ENCODE measurements at places on chromosomes 13 and 19.
A peak's percentile ranks its signal among the peaks of the same experiment; 100 is the strongest.

GRCh38 chr19:31092274-31092673, 257.0 kb downstream of the TSHZ3 start:
- no peak for DNase-seq

GRCh38 chr13:88862095-88862620, 1191.0 kb downstream of the SLITRK5 start:
- DNase-seq, result no peak

- DNase-seq, result no peak
These were observed 119.0 kb downstream of the MYCBP2 start for GRCh38 chr13:77207943-77208342.

DNA sequence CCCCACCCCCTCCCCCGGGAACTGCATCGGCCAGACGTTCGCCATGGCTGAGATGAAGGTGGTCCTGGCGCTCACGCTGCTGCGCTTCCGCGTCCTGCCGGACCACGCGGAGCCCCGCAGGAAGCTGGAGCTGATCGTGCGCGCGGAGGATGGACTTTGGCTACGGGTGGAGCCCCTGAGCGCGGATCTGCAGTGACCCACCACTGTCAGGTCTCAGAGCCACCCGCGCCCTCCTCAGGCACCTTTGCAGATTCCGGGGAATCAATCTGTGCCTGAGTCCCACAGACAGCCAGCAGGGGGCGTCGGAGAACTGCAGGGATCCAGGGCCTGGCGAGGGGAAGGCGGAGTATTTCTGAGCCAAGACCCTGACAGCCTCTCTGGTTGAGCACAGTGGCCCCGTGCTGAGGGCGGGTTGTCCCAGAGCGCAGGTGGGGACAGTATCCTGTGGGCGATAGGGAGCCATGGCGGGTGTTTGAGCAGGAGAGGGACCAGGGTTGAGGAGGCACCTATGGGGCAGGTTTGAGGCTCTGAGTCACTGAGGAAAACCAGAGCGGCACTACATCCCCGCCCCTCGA, 30.4 kb upstream of the CYP4F8 start:
- DNase-seq, result peak; percentile 37

DNA sequence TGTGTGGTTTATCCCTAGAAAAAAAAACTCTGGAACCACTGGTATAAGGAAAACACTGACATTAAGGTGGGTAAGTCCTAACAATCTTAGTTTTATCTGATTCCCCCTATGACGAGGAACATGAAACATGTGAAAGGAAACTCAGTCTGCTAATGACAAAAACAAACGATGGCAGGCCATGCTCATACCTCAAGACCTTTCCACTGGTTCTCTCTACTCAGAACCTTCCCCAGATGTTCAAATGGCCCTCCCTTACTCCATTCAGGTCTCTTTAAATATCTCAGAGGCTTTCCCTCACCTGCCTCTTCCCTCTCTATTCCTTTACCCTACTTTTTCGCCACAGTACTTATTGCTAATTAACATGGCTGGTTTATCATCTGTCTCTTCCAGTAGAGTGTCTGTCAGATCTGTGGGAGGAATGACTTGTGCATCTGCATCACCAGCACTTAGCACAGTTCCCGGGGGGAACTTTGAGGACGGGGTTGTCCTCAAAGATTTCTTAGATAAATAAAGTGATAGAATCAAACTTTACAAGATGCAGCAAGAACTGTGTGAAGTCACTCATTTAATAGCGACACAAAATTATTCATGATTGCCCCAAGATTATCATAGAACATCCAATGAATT, 1.5 kb downstream of the TUBGCP3 start:
- no peak for DNase-seq

DNA sequence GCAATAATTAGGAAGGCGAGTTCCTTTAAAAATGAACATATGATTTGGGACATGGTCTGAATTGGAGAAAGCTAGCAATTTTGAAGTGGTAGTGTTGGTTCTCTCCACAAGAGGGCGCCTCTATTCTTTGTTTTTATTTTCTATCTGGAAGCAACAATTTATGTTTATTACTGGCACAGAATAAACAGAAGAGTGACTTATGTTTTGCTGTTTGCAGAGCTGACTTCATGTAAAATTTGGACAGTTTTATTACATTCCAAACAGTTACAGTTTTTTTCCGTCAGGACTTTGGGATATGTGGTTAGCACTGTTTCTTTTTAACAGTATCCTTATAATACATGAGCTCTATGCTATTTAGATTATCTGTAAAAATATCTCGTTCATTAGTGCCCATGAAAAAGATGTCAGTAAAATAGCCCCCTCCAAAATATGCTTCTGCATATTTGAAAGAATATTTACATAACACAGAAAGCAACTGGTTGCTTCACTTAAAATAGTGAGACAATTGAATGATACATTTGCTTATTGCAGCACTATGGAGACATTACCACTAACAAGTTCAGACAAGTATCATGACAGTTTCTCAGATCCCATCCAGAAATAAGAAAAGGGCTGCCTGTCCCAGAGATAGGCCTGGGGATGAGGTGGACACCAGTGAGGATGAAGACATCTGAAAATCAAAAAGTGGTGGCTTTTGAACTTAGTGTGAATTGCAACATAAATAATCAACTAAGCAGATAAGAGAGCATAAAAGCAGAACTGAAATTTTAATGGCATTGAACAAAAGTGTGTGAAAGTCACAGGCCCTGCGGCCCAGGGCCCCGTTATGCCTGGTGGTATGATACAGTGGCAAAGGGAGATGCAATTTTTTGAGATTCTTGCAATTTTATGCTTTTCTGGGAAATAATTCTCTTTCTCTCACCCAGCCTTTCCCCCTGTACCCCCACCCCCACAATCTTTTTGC, 32.3 kb upstream of the FGF9 start:
- DNase-seq, result no peak

DNA sequence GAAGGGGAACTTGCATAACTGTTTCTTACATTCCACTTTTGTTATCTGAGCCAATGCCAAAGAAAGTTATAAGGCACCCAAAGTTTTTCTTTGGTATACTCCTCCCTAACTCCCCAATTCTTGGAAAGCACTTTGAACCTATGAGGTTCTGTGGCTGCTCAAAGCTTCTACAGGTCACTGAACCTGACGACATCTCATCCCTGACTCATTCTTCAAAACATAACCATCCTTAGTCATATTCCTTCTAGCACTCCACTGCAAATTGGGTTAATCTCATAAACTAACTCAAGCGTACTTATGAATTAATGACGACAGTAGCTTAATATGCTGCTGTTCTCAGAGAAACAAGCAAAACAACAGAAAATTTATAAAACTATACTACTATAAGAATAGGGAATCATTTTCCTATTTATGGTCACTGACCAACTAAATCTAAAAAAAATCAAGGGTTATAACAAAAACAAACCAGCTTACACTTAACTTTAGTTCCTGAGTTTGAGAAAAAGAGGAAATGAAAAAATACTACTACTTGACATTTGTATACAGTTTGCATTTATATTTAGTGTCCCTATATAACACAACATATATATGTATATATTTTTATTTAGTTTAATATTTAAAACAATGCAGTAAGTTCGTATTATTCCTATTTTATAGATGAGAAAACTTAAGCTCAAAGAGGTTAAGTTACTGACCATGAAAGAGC, 69.1 kb downstream of the CAB39L start:
- DNase-seq, result no peak

DNA sequence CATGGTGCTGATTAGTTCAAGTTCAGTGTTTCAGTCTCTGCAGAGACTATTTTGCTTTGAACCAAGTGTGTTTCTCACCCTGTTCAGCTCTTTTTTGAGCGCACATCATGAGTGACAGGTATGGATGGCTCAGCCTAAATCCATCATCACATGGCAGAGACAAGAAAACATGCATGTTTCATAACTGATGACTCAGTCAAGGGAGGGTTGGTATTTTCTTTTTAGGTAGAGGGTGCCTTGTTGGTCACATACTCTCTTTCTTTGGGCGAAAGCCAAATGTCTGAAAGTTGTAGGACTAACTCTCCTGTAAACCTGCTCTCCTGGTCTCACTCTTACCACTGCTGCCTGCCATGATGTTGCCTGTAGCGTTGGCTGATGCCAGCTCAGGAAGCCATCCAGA, 48.1 kb upstream of the RAP2A start:
- no peak for DNase-seq

DNA sequence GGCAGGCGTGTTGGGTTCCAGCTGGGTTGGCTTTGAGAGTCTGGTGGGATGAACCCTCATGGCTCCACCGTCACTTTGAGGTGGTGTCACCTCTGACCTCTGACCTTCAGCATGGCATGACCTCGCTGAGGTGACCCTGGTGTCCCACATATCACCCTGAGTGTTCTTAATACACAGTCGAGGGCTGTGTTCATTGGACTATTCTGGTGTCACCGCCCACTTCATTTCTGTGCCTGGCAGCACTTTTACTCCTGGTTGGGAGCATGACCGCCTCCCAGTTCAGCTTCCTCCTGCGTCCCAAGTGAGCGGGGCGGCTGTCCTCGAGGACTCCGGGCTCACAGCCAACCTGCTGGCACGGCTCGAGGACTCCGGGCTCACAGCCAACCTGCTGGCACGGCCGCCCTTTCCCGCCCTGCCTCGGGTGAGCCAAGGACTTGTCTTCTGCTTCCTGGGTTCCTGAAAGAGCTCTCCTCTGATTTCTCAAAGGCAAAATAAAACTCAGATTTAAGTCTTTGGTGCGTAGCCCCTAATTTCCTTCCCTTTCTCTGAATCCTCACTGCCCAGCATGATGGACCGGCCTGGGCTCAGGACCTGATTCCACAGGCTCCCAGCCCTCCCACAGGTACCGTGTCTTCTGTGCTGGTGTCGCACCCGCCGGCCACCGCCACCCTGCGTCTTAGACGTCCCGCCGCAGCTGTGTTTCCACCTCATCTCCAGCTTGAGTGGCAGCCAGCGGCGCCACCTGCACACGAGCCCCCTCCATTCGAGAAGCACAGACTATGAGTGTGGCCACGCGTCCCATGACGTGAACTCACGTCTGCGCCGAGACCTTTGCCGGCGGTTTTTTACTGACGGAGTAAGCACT, 10.4 kb downstream of the ATP4B start:
- no peak for DNase-seq

DNA sequence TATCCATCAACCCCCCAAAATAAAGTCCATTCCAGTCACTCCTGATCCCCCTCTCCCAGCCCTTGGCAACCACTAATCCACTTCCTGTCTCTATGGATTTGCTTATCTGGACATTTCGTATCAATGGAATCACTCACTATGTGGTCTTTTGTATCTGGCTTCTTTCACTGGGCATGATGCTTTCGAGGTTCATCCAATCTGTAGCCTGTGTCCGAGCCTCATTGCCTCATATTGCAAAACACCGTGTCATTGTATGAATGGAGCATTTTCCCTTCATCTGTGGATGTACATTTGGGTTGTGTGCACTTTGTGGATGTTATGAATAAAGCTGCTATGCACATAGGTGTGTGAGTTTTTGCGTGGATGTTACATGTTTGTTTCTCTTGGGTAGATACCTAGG, 1.4 kb upstream of the FZR1 start:
- no peak for DNase-seq

DNA sequence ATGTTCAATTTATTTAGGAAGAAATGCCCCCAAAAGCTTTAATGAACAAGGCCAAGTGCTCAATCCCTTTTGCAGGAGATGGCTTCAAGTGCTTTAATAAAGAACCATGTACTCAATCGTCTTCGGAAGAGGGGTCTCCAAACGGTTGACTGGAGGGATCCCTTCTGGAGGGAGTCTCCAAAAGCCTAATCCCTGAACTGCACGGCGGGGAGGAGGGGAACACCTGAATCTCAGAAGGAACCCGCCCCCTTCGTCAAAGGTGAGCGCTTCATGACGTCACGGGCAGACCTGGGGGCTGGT, 505 bp downstream of the PAF1 start:
- no peak for DNase-seq

- no peak for DNase-seq
These were observed 235.4 kb upstream of the MAB21L1 start for GRCh38 chr13:35711909-35712308.

DNA sequence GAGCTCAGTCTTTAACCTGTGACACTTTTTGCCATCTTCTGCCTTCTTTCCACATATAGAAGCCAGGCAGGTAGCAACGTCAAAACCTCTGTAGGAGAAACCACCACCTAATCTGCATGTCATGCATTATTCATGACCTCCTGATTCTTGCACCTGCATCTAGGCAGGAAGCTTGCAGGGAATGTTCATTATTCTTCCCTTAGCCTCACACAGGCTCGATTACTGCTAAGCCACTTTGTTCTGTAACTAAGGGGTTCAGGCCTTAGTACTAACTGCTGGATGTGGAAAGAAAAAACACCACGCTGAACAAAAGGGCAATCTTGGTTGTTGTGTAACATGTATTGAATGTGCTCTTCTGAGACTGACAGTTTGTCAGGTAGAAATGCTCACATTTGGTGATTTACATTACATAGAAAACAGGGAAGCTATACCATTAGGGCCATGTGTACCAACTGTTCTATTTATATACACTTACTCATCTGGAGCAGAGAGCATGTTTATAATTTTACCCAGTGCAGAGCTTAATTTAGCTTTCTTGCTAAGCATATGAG, 366.9 kb downstream of the KLF12 start:
- no peak for DNase-seq

GRCh38 chr19:27971071-27971470, 1241.9 kb downstream of the UQCRFS1 start:
- no peak for DNase-seq

DNA sequence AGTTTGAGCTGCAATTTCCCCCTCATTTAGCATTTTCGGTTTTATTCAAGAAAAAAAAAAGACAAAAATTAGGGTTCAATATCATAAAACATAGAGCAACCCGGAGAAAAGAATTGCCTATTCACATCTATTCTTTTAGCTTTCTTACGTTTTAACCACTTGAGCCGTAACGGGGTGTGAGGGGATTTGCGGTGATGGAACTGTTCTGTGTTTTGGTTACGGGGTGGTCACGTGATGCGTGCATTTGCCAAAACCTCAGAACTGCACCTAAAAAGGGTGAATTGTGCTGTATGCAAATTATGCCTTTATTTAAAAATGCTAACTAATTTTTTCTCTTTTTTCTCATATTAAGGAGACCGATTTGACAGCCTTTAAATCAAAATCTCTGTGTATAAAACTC, 22.1 kb downstream of the CLEC11A start:
- DNase-seq, result no peak

DNA sequence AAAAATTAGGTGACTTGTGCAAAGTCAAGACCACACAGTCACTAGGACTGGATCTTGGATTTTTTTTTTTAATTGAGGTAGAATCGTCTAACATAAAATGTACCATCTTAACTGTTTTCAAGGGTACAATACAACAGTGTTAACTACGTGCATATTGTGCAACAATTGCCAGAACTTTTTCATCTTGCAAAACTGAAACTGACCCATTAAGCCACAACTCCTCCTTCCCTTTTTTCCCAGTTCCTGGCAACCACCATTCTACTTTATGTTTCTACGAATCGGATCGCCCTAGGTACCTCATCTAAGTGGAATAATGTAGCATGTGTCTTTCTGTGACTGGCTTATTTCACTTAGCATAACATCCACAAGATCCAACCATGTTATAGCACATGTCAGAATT, 37.5 kb upstream of the POMP start:
- DNase-seq, result no peak

All from NCI-H1048 (cell line).